ENCODE measurements at places on chromosomes 5 and 9. TPM values are rescaled to one million over a fixed set of nuclear protein-coding genes. Genes with fewer than 3 reads are reported as not detected.

DNA sequence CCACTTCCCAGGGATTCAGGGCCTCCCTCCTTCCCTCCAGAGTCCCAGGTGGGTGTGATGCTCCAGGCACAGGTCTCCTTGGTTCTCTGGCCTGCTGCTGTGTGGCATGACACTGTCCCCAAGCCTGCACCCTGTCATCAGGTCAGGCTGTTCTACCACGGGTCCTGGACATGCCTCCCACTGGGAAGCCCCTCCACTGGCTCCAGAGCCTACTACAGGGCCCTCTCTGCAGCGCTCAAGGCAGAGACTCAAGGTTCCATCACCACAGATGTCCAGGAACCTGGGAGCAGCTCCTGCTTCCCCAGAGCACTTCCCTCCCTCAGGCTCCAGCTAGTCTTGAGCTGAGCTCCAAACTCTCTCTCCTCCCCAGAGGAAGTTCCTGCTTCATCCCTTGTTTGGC lies 237.3 kb downstream of the PBX3 start:
- no peak for DNase-seq

DNA sequence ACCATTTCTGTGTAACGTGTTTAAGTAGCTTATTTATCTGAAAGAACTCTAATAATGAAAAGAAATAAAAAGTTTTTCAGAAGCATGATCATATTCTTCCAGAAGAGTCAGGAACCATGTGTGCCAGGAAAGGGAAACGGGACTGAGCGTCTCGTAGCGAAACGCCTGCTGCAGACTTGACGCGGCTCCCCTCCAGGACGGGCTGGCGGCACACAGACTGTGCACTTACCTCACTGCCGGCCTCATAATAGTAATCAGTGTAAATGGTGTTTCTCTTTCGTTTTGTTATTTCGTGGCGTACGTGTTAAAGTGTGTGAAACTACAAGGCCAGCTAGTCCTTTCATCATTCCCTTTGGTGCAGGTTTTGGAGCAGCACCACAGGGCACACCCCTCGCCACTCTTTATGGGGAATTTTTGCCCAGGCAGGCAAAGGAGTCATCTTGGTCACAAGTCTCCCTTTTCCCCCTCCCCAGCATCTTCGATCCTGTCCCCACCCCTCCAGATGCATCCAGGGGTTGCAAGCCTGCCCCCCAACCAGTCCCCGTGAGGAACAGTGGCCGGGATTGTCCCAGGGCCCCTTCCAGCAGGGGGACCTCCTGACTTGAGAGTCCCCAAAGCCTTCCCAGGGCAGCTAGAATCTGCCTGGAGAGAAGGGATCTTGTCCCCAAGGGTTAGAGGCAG lies 233.1 kb downstream of the FANCC start:
- no peak for DNase-seq

DNA sequence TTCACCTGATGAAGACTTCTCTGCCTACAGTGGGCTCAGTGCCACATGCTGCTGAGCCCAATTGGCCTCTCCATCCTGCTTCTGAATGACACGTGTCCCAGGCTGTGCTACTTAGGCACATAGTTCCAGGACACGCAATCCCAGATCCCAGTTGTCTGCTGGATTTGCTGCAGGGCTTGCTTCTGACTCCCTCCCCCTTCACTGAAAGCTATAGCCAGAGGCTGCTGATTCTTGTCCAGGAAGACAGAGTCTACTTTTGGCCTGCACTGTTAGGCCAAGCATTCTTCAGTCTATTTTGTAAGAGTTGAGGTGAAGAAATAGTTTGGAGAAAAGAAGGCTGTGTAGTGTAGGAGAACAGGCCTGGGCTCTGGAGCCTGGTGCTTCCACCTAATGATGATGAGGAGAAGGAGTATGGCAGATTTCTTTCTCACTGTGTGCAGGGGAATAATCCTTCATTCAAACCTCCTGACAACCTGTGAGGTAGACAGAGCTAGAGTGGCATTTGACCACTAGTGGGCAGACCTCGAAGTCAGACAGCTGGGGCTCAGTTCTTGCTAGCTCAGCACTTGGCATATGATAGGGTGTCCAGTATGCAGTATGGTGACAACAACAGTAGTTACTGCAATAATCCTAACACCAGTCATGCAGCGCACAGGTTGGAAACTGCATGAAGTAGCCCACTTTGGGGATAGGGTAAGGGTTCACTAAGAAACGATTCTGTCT lies 19.5 kb upstream of the ASPN start:
- DNase-seq, result peak; percentile 63

DNA sequence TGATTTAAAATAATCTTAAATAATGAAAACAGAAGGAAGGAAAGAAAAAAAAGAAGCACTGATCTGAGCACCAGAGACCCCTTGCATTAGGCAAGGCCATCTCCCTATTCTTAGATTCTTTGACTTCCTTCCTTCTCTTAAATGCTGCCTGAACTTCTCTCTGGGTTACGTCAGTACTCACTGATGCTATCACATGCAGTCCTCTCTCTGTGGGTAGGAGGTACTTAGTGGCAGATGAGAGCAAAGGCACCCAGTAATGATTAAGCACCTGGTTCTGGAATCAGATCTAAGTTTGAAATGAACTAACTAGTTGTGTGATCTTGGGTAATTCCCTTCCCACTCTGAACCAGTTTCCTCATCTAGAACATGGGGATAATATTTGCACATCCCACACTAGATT lies 110.3 kb upstream of the TBC1D2 start:
- DNase-seq, result no peak

DNA sequence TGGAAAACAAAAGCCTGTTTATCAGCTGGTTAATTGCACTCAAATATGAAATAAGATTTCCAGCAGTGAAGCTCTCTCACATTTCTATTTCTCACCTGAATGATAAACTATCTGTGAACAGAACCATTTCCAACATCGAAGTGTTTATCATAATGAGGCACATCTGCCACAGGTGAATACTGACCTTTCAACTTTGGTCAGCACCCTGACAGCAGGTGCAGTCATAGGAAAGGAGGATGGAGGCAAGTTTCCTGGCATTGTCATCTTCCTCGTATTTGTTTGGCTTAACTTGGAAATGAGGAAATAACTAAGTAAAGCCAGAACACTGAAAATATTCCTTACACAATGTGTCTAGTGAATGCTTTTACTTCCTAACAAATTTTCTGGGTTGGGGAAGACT lies 716.4 kb downstream of the NR2F1-AS1 start:
- no peak for DNase-seq

DNA sequence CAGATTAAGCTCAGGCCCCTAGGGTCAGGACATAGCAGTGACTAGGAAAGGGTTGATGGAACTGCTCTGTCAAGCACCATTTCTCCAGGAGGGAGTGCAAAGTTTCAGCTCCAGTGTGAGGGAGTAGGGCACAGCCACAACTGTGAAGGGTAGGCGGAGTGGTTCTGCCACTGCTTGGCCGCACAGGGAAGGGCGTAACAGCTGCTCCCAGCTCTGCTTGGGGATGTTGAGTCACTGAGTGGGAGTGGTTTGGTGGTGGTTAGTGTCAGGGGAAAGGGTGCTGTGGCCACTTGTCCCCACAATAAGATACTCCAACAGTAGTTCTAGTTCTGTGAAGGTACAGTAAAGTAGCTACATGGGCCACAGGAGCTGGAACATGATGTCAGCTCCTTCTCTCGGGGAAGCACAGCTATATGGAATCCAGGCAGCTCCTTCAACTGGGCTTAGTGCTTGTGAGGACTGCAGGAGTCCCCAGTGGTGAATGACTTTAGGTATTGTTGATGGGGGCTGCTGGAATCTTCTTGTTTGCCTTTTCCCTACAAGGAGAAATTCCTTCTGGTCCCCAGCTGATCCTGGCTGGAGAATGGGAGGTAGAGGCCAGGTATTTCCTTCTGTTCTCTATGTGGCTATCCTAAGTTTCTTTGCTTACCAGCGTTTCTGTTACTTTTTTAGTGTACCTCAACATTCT lies 314.5 kb downstream of the SPATA31D1 start:
- no peak for DNase-seq

- DNase-seq, result no peak
These were observed 15.7 kb upstream of the IL6ST start for GRCh38 chr5:56010431-56010830.

- DNase-seq, result no peak
These were observed 393.6 kb downstream of the SPOCK1 start for GRCh38 chr5:137105351-137106035.

- DNase-seq, result no peak
These were observed 30.2 kb downstream of the LRRTM2 start for GRCh38 chr5:138844812-138845513.

DNA sequence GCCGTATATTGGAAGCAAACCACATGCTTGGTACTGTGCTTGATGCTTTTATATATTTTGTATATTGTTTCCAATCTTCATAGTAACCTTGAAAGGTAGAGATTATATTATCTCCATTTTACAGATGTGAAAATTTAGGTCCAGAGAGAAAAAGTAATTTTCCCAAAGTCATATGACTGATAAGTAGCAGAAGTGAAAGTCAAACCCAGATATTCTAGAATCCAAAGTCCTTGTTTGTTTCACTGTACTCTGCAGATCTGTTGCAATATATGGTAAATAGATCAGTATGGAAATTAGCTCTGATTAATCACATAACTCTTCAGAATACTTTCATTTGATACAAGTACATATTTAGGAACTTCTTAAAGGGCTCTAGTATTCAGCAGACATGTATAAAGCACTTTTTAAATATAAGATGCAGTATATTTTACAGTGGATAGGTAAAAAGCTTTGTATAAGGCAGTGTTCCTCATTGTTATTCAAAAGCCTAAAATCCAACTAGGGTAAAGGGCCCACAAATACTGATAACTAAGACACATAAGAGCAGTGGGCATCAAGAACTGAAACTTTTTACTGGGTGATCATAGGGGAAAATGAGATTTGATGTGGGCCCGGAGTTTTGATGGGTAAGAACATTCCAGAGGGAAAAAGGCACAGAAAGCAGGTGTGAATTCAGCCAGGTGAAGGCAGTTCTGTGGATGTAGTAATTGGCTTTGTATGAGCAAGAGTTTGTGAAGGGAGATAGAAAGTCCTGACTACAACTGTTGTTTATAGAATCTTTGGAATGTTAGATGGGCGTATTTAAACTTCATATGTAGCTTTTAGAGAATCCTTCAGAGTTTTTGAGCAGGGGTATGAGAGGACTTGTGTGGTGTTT lies 25.0 kb downstream of the NDFIP1 start:
- no peak for DNase-seq

GRCh38 chr9:8206720-8207119 lies 407.1 kb upstream of the DMAC1 start:
- DNase-seq, result no peak

GRCh38 chr5:37206736-37207135 lies 42.4 kb downstream of the CPLANE1 start:
- no peak for DNase-seq

DNA sequence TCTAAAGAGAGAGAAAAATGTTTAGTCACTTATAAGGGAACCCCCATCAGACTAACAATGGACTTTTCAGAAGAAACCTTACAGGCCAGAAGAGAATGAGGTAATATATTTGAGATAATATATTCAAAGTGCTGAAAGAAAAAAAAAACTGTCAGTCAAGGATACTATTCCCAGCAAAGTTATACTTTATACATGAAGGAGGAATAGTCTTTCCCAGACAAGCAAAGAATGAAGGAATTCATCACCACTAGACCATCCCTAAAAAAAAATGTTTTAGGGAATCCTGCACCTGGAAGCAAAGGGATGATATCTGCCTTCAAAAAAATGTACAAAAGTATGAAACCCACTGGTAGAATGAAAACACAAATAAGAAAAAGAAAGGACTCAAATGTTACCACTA lies 37.5 kb upstream of the SH3TC2 start:
- no peak for DNase-seq

DNA sequence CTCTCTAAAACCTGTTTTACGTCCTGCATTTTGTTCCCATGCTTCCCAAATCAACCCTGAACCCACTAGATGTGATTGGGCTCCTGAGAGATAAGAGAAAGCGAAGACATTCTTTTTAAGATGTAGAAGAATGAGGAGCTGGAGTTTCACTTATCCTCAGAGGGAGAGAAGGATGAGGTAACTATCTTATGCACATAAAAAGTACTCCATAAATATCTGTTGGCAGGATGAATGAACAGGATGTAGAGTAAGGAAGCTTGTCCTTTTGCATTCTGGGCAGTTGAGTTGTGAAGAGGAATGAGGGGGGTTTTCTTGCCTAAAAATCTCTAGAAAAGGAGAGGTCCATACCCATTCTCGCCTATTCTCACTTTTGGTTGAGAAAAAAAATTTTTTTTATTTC lies 163.2 kb downstream of the UNC13B start:
- no peak for DNase-seq

DNA sequence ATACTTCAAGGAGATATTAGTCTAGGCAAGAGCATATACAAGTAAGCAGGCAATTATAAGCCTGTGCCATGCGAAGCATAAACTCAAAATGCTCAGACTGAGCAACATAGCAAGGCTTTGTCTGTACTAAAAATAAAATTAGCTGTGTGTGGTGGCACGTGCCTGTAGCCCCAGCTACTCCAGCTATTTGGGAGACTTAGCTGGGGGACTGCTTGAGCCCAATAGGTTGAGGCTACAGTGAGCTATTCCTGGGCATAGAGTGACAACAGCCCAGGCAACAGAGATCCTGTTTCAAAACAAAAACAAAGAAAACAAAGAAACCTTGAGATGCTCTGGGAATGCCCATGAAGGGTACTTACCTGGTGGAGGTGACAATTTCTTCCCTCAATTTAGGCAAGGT lies 130.5 kb upstream of the ZNF608 start:
- DNase-seq, result no peak

- no peak for DNase-seq
These were observed 21.6 kb downstream of the JADE2 start for GRCh38 chr5:134547066-134547465.

DNA sequence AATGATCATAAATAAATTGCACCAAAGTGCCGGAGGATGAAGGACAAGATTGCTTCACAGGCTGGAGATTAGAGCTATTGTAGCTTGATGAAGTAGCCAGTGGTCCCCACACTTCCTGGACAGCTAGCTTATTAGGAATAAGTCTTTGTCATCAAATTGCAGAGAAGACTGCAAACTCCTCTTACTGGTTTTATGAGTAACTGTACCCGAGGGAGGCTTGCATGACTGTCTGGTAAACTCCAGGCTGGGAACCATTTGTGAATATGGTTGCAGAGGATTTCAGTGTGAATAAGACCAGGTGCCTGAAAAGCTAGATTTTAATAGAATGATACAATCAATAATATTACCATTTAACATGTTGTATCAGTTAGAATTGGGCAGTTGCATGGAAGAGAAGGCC lies 36.5 kb upstream of the SEMA5A start:
- no peak for DNase-seq

GRCh38 chr9:135342206-135343130 lies 137.1 kb upstream of the PPP1R26 start:
- peak; percentile 37 for DNase-seq

- no peak for DNase-seq
These were observed 112.6 kb upstream of the MTAP start for GRCh38 chr9:21689854-21690253.

The SPATA9 gene
- not detected for total RNA-seq

The SPINK6 gene
- not detected for total RNA-seq

The FOXD1 gene
- not detected for total RNA-seq

The KLHL3 gene
- total RNA-seq, result 22.3 TPM

The SOHLH1 gene
- not detected for total RNA-seq

The RNF14 gene
- total RNA-seq, result 104 TPM

The FGF1 gene
- 42.7 TPM for total RNA-seq

The SLC36A3 gene
- not detected for total RNA-seq

The TNFSF8 gene
- total RNA-seq, result 0.46 TPM

The PGM5 gene
- total RNA-seq, result 157 TPM

The SPAG8 gene
- total RNA-seq, result 1.8 TPM
